ENCODE measurements at places on chromosomes 4 and X. TPM values are rescaled to one million over a fixed set of nuclear protein-coding genes. Genes with fewer than 3 reads are reported as not detected.

GRCh38 chrX:108000751-108001150 is 18.6 kb upstream of the TEX13B start:
- DNase-seq: no peak

The CASK gene
- 28.5 TPM for total RNA-seq

GRCh38 chr4:189792924-189793618 is 147.6 kb upstream of the FRG1 start:
- peak; percentile 77 for DNase-seq

- DNase-seq: no peak
Measured at GRCh38 chr4:11011249-11011648, 326.7 kb upstream of the CLNK start.

DNA sequence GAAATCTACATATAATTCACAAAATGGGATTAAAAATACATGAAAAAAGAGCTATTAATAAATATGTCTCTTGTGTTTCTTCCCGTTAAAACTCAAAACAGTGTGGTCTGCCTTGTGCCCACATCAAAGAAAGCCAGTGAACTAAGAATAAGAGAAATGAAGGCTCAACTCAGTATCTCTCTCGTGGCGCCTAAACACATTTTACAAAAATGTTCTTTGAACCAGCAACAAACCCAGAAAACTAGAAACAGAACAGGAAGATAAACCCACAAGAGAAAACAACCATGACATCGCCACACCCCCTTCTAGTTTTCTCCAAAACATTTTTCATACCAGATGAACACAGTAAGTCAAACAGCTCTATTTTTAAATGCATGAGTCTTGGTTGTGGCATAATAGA is 130.1 kb downstream of the DCHS2 start:
- DNase-seq: no peak

- no peak for DNase-seq
Measured at GRCh38 chr4:177185579-177185978, 124.1 kb upstream of the NEIL3 start.

DNA sequence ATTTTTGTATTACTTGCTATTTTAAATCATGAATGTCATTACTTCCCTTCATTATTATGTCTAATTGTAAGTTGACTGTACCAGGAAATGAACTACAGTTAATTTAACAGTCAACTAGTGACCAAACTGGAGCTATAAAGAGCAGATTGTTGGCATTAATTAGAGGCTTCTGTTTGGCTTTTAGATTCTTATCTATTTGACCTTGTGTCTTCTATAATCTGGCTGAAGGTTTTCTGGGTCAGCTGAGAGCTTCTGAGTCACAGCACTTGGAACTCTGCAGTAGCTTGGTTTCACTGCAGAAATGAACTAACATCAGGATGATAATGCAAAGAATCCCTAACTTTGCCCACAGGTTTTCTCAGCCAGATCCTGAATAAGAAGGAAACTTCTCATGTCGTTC is 169.2 kb upstream of the LEF1 start:
- no peak for DNase-seq

The FAT1 gene
- total RNA-seq: 144 TPM

The MSX1 gene
- 0.82 TPM for total RNA-seq

GRCh38 chrX:129534816-129535578 is 5.1 kb upstream of the OCRL start:
- no peak for DNase-seq

DNA sequence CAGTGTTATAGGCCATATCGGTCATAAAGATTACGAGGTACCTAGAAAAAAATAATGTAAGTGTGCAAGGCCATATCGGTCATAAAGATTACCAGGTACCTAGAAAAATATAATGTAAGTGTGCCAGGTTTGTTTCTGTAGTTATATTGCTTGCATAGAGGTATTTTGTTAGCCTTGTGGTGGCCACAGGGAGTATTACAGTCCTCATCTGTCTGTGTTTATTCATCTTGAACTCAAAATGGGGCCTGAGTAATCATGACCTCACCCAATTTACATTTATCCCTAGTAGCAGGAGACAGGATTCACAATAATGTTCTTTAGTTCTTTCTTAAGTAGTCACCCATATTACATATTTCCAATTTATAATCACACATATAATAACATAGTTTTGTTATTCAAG is 459.7 kb downstream of the MID1IP1 start:
- DNase-seq: no peak

GRCh38 chrX:109990582-109991276 is 12.2 kb upstream of the TMEM164 start:
- DNase-seq: no peak

DNA sequence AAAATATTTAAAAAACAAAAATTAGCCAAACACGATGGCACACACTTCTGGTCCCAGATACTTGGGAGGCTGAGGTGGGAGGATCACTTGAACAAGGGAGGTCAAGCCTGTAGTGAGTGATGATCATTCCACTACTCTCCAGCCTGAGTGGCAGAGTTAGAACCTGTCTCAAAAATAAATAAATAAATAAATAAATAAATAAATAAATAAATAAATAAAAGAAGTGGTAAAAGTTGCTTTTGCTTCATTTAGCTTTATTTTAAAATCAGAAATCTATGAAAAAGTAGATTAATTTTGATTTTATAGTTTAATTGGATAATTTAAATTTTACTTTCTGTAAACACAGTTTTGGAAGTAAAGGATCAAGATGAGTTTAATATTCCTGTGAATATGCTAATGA is 552.9 kb upstream of the PCDH10 start:
- DNase-seq: no peak

- DNase-seq: no peak
Measured at GRCh38 chrX:15856222-15856587, 1.6 kb upstream of the AP1S2 start.

The MTMR8 gene
- 1.4 TPM for total RNA-seq

DNA sequence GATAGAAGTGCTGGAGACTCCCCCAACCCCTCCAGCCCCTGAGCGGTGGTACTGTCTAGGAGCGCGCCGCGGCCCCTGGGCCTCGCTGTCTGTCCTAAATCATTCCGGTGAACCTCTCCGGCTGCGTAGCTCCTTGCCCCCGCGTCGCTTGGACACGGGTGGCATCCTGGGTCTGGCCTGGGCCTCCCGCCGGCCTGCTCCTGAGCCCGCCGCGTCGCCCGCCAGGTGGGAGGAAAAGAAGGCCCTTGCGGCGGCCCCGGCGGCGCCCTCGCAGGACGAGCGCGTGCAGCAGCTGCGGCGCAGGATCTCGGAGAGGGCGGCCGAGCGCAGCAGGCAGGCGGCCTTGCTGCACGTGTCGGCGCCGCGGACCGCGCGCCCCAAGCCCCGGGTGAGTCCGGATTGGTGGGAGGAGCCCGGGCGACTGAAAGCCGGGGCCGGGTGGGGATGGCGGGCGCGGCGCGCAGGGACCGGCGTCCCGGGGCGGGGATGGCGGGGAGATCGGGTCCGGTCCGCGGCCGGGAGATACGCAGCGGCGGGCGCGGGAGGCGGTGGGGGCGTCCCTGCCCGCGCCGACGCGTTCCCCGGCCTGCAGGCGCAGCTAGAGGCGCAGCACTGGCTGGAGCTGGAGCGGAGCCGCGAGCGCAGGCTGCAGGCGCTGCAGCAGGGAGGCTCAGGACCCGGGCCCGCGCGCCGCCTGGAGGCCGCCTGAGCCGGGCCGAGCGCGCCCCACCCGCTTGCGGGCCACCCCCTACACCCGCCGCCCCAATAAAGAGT is 6.5 kb upstream of the RNF4 start:
- DNase-seq: peak; percentile 85

The LRAT gene
- 1.8 TPM for total RNA-seq

GRCh38 chr4:112288455-112288854 is 2.8 kb upstream of the TIFA start:
- no peak for DNase-seq

GRCh38 chr4:37531151-37531550 is 155.0 kb downstream of the RELL1 start:
- no peak for DNase-seq
